GOT3 (cell line): ENCODE measurements at places on chromosomes 7 and 10.

GRCh38 chr7:7486362-7486761 is 49.3 kb downstream of the COL28A1 start:
- no peak for DNase-seq

GRCh38 chr10:118241229-118242137 is 100.6 kb downstream of the FAM204A start:
- peak; percentile 28 for DNase-seq

GRCh38 chr10:10350050-10350449 is 667.6 kb upstream of the CELF2 start:
- no peak for DNase-seq

DNA sequence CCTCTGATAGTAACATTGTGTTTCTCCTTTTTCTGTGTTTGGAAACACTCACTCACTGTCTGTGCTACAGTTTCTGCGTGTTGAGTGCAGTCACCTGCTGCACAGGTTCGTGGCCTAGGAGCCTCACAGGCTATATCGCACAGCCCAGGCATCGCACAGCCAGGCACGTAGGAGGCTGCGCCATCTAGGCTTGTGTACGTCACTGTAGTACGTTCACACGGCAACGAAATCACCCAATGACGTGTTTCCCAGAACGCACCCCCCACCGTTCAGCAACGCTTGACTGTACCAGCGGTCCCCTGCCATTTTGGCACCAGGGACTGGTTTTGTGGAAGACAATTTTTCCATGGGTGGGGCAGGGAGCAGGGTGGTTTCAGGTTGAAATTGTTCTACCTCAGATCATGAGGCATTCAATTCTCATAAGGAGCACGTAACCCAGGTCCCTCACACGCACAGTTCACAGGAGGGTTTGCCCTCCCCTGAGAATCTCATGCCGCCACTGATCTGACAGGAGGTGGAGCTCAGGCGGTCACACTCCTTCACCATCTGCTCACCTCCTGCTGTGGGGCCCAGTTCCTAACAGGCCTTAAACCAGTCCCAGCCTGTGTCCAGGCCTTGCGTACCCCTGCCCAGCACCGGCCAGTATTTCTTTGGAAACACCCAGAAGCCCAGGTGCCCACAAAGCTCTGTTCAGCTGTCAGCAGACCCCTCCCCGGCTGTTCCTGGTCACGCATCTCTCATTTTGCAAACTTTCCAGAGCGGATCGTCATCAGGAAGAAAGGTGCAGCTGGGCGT is 23.2 kb upstream of the PRKAR1B start:
- DNase-seq, result no peak

DNA sequence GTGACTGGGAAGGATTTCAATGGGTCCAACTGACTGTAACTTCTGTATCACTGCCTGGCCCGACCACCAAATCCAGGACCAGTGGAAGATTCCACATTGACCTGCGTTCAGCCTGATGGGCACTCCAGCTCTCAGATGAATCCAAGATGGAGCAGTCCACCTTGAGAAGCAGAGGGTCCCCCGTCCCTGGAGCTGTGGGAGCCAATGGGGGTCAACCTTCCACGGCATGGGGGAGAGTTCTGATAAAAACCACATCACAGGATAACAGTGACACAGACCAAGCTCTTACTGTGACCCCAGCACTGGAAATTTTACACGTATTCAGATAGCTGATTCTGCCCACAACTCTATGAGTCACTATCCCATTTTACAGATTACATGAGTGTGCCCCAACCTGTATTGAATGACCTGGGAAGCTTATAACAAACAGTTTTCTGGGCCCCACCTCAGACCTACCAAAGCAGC is 11.2 kb downstream of the ZCCHC24 start:
- DNase-seq, result no peak

DNA sequence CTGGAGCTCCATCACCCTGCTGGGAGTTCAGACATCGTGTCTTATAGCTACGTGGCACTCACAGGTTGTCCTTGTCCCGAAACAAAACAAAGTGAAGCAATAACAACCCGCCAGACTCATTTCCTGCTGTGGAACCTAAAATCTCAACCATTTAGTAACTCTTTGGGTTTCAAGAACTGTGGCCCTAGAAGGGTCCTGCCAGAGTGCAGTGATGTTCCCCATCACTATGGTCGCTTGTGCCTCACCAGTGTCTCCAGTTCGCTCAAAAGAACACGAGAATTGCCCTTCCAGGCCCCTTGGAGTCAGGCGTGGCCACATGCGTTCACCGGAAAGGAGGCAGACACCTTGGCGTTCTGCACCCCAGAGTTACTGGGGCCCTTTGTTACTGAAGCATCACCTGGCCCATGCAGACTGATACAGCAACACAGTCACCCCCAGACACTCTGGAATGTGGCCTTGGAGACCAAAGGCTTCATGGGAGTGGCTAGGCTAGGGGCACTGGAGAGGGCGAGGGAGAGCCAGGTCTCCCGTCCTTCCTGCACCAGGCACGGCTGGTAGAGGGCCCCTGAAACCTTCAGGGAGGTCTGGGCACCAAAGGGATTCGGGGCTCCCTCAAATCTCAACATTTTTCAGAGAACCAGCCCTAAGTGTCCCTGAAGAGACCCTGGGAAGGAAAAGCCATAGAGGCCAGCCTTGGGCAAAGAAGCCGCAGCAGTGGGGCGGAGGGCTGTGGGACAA is 908 bp downstream of the CRYGN start:
- DNase-seq, result no peak

GRCh38 chr10:3045471-3046209 is 21.7 kb upstream of the PFKP start:
- peak; percentile 16 for DNase-seq

DNA sequence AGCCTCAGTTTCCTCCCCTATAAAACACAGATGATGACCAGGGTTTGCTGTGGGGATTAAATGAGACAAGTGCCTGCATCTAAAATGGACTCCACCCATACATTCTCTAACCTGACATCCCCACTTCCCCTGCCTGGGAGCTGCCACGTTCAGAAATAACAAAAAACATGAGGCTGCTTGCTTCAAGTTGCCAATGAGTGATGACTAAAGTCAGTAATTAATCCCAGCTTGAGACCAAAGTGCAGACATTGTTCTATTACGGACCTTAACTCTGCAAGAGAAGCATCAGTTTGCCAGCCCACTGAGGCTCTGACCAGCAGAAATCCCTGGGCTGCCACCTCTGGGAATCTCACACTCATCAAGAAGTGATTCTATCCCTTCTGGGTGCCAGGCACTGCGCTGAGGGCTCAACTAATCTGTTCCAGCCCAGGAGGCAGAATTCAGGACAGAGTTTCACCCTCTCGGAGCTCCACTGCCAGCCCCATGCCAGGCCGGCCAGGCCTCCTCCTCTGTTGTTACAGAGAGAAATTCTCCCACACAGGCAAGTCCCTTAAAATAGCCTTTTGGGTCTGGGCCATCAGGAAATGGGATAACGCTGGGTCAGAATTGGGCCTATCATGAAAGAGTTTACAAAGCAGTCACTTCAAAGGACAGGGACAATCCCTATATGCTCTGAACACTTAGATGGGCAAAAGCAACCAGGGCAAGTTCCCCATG is 11.4 kb downstream of the SH3PXD2A start:
- no peak for DNase-seq

GRCh38 chr7:94882891-94883290 is 24.5 kb upstream of the PPP1R9A start:
- DNase-seq, result no peak

GRCh38 chr10:122050811-122051210 is 61.8 kb downstream of the TACC2 start:
- no peak for DNase-seq

GRCh38 chr10:88804083-88804812 is 1.7 kb downstream of the LIPM start:
- no peak for DNase-seq

- no peak for DNase-seq
These were observed 139.3 kb downstream of the PPP1R9A start for GRCh38 chr7:95046494-95047240.

DNA sequence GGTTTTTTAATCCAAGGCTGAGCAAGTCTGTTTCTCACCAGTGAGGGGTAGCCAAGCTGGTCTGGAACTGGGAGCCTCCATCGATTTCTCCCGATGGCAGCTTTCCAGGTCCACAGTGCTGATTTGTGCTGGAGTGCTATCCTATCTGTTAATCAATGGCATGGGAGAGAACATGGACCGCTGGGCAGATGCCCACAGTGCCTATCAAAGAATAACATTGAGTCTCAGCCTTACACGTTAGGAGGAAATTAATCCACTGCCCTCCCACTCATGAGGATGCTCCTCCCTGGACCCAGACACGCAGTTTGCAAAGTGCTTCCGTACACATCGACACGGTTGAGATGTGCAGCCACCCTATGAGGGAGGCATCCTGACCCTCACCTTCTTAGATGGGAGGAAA is 36.0 kb upstream of the CUX1 start:
- no peak for DNase-seq

- no peak for DNase-seq
These were observed 22.1 kb downstream of the POLL start for GRCh38 chr10:101565936-101566332.

DNA sequence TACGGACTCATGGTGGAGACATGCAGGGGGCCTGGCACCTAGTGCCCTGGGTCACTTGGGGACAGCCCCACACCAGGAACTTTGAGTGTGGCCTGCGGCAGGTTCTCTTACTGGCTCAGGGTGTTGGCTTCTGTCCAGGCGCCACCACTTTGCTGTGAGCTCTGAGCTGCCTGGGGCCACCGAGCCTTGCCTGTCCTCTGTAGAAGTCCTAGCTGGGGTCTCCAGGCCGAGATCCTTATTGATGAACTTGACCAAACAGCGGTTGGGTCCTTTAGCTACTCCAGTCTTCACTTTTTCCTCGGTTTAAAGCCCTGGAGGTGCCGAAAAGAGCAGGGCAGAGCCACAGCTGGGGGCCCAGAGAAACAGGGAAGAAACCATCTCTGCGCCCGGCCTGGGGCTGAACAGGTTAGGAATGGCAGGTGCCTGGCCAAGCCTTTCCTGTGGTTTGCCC is 41.3 kb downstream of the ZNF467 start:
- no peak for DNase-seq

GRCh38 chr10:4652111-4653010 is 173.6 kb upstream of the AKR1E2 start:
- no peak for DNase-seq

DNA sequence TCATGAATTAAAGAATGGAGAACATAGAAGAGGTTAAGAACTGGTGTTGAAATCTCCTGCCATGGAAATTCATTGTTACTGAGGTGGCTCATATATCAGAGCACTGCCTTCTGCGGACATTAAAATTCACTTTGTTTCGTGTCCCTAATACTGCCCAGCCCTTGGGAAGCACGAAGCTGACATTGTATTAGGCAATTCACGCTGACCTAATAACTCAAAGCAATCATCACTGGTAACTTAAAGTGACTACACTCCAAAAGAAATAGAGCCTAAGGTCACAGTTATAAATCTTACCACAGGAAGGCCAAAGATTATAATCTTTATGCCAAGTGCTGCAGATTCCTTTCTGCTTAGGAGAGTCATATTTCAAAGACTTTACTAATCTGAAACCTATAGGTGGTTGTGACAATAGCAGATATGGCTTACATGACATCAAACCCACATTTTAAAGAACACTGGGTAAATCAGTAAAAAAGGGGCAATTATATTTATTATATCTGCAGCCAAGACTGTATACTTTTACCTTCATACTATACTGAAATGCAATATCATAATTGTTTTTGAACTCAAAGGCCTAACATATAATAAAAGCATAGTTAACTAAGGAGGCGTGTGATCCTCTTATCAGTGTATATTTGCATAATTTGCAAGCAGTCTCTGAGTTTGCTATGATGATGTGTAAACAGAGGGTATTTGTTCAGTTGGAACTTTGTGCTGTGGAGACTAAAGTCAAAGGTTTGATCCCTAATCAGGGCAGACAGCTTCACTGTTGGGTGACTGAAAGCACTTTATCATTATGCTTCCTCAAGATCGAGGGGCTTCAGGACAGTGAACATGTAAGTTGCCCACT is 51.9 kb upstream of the CAPZA2 start:
- no peak for DNase-seq
